ENCODE measurements at places on chromosomes 7 and 10.
A peak's percentile ranks its signal among the peaks of the same experiment; 100 is the strongest.

DNA sequence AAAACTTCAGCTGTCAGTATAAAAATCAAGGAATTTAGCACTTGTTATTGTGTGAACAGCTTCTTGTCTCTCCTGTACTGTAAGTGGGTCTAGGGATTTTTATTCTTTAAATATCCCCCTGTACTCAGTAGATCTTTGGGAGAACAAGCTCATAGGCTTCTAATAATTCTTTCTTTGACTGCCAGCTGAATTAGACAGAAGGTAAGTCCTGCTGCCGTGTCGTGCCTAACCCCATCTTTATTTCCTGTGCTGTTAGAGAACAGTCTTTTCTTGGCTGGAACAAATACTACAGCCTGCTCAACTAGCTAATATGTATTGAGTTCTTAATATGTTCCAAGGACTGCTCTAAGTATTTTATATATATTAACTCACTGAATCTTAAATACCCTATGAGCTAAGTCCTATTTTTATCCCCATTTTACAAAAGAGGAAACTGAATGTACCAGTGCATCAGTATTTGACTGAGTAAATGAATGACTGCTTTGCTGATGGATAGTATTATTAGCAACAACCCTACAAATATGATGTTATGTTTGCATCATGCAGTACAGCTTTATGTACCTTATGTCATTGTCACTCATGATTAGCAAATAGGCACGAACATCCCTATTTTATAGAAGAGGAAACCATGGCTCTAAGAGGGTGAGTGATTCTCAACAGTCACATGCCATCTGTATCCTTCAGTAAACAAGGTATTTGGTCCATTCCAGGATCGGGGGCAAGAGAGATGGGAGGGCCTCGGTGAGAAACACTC lies 5.5 kb upstream of the DUSP5 start:
- no peak for DNase-seq

GRCh38 chr7:111437736-111438135 lies 124.6 kb downstream of the IMMP2L start:
- DNase-seq, result no peak

GRCh38 chr10:59905731-59906416 lies 482 bp downstream of the CCDC6 start:
- DNase-seq, result no peak

- DNase-seq, result no peak
These were observed 9.4 kb upstream of the PPP2R2D start for GRCh38 chr10:131891196-131891928.

GRCh38 chr10:35409094-35409582 lies 72.8 kb downstream of the CCNY start:
- peak; percentile 89 for DNase-seq
